ENCODE measurements at places on chromosomes 4 and X. TPM values are rescaled to one million over a fixed set of nuclear protein-coding genes. Genes with fewer than 3 reads are reported as not detected.

Gene TMEM154
- 3.2 TPM for total RNA-seq

Gene FAM9A
- not detected for total RNA-seq

GRCh38 chrX:129403974-129404669 is 119.2 kb downstream of the SMARCA1 start:
- DNase-seq, result no peak

GRCh38 chrX:11481035-11481434 is 184.7 kb downstream of the ARHGAP6 start:
- DNase-seq, result no peak

DNA sequence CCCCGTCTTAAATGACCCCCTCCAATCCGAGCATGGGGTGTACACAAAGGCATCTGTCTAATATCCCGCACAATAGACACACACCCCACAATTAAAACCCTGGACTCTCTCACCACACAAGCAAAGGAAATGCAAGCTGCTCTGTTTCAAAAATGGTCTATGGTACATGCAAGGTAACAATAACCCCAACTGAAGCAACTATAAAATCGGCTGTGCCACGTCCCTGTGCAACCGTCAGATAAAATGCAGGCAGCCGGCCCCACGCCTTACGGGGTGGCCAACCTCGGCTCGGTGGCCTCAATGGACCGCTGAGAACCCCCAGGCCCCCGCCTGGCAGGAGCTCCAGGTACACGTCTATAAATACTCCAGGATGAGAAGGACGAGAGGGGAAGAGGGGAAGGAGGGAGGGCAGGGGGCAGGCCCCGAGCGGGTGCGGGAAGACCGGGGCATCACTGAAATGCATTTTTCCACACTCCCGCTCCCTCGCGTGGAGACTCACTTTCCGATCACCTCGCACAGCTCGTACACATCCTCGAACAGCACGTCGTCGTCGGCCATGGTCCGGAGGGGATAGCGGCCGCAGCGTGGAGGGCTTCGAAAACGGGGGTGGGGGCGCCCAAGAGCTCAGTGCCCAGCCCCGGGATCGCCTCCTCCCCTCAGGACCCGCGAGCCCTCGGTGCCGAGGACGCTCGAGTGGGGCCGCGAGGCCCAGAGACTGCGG is 763 bp downstream of the CASK start:
- DNase-seq, result peak; percentile 66

- DNase-seq, result no peak
Measured at GRCh38 chrX:107658660-107659059, 30.4 kb downstream of the PRPS1 start.

DNA sequence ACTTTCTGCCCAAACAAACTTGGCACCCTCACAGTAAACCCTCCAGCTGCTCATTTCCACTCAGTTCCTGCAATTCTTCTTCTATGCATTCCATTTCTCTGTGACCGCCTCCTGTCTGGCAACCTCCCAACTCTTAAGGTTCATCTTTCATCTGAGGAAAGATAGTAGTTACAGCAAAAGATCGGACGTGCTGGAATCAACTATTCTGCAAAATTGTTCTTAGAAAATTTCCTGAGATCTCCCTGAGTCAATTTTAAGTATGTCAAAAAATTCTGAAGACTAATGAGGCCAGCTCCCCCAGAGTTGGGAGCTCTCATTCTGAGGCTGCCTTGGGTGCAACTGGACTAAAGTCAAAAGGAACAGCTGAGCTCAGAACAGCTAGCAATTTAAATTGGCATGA is 1026.0 kb downstream of the ADGRL3 start:
- DNase-seq, result no peak

DNA sequence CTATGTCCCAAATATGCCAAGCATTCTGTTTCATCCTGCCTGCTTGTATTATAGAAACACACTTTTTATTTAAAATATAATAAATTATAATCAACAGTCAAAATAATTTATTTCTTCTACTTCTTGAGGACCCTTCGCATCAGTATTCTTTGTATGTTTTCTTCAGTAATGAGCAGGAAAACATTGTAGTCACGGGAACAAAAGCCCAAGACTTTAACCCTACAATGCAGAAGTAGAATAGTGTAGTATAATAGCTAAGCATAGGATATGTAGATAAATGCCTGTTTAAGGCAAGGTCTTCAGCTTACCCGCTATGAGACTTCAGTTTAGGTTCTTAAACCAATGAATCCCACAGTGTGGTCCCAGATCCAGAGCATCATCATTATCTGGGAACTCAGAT is 156.6 kb downstream of the PPP3CA start:
- DNase-seq, result no peak

DNA sequence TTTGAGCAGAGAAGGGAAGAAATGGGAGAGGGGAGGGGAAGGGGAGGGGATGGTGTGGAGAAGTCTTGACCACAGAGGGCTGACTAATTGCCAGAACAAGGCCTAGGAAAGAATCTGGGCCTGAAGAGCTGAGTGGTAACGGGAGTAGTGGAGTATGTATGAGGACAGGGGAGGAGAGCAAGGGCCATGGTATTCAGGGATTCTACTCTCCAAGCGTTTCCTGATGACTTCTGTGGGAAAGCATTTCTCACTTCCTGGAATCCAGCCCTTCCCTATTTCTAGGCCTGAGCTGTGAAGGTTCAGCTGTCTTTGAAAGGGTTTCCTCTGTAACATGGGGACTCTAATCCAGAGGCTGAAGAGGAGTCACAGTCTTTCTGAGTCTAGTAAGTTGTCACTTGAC is 19.7 kb upstream of the SOX3 start:
- DNase-seq, result no peak

GRCh38 chr4:140680686-140681085 is 75.5 kb downstream of the TBC1D9 start:
- no peak for DNase-seq

DNA sequence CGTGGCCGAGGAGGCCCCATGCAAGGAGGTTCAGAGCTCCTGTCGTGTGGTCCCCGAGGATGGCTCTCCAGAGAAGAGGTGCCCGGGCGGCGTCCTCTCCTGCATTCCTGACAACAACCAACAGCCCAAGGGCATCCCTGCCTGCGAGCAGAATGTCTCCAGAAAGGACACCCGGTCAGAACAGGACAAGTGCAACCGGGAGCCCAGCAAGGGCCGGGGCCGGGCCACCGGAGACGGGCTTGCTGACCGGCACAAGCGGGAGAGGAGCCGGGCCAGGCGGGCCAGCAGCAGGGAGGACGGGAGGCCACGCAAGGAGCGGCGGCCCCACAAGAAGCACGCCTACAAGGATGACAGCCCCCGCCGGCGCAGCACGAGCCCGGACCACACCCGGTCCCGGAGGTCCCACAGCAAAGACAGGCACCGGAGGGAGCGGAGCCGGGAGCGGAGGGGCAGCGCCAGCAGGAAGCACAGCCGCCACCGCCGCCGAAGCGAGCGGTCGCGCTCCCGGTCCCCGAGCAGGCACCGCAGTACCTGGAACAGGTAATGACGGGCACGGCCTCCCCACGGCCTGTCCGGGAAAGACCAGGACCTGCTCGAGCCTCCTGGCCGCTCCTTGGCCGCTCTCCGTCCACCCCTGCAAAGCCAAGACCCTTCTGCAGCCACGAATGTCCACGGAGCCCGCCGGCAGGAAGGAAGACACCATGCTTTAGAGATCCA is 9.8 kb downstream of the AKAP17A start:
- DNase-seq, result no peak

Gene CXCL8
- total RNA-seq, result not detected

Gene CSN1S1
- total RNA-seq, result not detected

DNA sequence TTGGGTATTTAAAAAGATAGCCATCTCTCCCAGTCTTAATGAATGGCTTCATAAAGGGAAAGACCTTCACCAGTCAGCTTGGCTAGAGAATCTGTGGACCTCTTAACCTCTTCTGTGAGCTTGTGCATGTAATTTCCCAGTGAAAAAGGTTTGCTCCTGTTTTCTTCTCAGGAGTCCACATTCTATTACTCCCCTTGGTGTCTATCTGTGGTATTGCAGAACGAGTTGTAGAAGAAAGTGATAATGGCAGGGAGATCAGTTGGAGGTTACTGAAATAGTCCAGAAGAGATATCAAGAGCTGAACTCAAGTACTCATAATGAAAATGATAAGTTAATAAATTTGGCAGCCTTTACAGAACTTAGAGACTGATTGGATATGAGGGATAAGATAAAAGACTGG is 16.5 kb upstream of the VAMP7 start:
- no peak for DNase-seq

DNA sequence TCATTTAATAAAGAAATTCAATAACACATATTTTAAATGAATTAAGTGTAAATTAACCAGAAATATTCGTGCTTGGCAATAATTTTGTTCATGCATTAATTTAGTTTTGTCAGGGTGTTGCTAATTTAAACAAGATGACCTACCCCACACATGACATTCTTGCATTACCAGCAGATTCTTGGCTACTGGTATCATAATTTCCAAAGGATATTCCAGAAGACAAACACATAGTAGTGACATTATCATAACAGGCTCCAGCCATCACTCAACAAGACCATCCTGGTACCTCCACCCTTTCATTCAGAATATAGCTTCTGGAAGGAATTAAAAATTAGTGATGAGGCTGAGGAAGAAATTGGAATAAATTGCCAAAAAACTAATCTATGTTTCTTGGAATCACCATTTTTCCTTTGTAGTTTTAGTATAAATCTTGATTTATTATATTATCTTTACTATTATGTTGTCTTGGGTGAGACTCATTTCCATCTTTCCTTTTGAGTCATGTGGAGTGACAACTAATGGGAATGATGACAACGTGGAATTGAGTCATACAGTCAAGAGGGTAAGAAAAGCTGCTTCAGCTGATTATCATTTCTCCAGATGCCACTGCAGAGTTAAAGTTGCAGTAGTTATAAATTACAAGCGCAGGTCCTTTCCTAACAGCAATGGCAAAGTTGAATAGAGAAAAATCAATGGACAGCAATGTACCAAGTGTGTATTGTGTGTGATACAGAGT is 30.9 kb upstream of the HHIP start:
- DNase-seq, result no peak

- no peak for DNase-seq
Measured at GRCh38 chr4:26911254-26911653, 50.6 kb downstream of the STIM2 start.

GRCh38 chr4:2363056-2363721 is 55.3 kb downstream of the ZFYVE28 start:
- no peak for DNase-seq
